ENCODE measurements at places on chromosomes 7 and 10.

- DNase-seq = no peak
Observed at GRCh38 chr7:76009672-76010600, 15.5 kb upstream of the TMEM120A start.

- no peak for DNase-seq
Observed at GRCh38 chr7:17991866-17992648, 35.6 kb downstream of the PRPS1L1 start.

DNA sequence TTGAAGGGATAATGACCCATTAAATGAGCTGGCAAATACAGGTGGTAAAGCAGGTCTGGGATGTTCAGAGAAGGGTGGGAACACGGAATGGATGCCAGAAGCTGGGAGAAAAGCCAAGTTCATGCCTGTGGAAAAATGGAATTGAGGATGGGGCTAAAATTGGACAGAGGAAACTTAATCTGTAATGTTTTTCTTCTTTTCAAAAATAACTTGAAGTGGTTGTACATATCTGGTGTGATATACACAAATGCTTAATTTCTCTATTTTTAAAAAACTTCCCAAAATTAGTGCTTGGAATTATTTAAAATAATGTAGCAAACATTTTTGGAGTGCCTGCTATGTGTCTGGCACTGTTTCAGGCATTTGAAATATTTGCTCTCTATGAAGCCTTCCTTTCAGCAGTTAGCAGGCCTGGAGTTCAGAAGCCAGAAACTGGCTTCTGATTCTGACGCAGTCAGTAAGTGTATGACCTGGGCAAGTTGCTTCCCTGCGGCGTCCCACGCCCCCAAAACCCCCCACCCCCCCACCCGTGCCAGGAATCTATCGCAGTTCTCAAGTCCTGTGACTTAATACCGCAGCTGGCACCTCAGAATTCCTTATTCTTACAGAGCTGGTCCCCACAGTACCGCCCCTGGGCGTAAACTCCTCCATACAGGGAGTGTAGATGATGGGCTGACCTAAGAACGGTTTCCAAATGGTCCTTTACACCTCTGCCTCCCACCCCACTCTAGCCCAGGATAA is 828 bp upstream of the MALSU1 start:
- DNase-seq = no peak

GRCh38 chr10:131694168-131694780 is 206.5 kb upstream of the PPP2R2D start:
- no peak for DNase-seq

- no peak for DNase-seq
Observed at GRCh38 chr10:59098831-59099452, 77.5 kb upstream of the PHYHIPL start.

GRCh38 chr10:45420453-45421192 is 46.6 kb downstream of the ALOX5 start:
- DNase-seq = peak; percentile 84

DNA sequence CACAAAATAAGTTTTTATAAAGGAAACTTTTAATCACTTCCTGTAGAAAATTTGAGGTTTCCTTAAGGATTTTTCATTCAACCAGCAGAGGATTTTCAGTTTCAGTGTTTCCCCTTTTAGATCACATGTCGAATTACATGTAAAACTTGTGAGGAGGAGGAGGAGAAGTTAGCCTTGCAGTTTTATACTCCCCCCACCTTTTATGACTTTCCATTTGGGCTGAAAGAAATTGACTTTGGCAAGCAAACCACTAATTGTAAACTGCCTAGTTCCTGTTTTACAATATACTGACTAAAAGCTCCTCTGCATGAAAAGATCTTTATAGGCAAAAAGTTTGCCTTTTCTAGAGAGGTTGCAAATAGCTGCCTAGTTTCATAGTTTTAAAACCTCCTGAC is 3.0 kb downstream of the BAMBI start:
- DNase-seq = no peak

- no peak for DNase-seq
Observed at GRCh38 chr7:25095516-25096345, 29.3 kb downstream of the CYCS start.

GRCh38 chr7:84904561-84904960 is 282.3 kb downstream of the SEMA3D start:
- no peak for DNase-seq

- no peak for DNase-seq
Observed at GRCh38 chr7:13322126-13322525, 634.7 kb downstream of the ARL4A start.

DNA sequence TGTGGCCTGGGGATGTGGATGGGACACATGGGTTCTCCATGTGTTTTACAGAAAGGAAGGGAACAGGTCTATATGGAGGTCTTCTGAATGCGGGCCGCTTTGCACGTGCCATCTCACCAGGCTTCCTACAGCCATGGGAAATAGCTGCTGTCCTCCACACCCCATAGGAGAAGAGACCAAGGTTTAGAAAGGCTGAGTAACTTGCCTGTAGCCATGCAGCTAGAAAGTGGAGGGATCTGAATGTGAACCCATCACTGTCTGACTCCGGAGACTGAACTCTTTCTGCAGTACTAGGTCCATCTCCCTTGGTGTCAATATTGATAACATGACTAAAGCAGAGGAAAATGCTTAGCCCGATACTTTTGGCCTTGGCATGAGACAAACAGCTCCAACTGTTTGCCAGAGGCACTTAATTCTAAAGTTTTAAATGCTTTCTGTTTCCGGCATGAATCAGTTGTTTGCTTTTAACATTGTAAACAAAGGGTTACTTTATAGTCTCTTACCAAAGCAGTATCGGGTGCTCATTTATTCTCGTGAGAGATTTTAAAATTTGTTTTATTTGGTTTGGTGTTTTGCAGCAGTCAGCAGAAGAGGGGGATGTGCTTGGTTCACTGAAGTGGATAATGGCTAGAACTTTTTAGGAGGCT is 64.8 kb upstream of the LOXL4 start:
- DNase-seq = no peak

DNA sequence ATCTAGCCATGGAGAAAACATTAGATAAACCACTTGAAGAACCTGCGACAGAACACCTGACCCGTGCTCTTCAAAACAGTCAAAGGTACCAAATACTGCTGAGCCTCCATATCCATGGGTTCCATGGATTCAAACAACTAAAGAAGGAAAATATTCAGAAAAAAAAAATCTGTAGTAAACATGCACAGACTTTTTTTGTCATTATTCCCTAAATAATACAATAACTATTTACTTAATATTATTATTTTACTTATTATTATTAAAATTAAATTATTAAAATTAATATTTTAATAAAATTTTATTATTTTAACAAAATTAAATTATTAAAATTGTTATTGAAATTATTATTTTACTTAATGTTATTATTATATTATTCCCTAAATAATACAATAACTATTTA is 101.0 kb upstream of the PDE1C start:
- DNase-seq = no peak

- DNase-seq = no peak
Observed at GRCh38 chr7:145718129-145718528, 398.5 kb upstream of the CNTNAP2 start.

- DNase-seq = no peak
Observed at GRCh38 chr10:86969421-86970041, 1.2 kb downstream of the ADIRF start.

Data from CD4-positive, alpha-beta T cell treated with Interleukin-2 at 100 ng/mL for 4 hours (primary cell).